ENCODE measurements at places on chromosomes 3 and 15. TPM values are rescaled to one million over a fixed set of nuclear protein-coding genes. Genes with fewer than 3 reads are reported as not detected.

DNA sequence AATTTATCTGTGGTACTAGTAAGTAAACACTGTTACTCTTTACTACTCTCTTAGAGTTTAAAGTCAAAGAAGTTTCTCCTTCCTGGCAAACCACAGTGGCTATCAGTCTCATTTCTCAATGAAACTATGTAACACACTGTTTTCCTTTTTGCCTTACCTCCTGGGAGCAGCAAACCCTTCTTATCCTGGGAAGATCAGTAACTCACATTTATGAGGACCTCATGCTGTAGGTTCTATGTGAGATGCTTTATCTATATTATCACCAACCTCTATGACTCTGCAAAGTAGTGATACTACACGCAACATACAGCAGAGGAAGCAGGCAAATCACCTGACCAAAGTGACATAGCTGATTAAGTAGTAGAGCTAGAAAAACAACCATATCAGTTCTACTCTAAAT lies 35.3 kb downstream of the PBRM1 start:
- no peak for DNase-seq
- no peak overlapping the region for H3K27ac ChIP-seq
- H3K4me3 ChIP-seq: no peak overlapping the region
- H3K27me3 ChIP-seq: no peaks in the 10 kb centered on the region

- no peaks in the 10 kb centered on the region for H3K4me1 ChIP-seq
- H3K27ac ChIP-seq: no peak overlapping the region
- no peak for DNase-seq
- H3K36me3 ChIP-seq: no peaks in the 10 kb centered on the region
These were observed 427.5 kb downstream of the TUSC7 start for GRCh38 chr3:117137065-117137464.

CHRFAM7A gene
- 3.2 TPM for total RNA-seq

- H3K36me3 ChIP-seq: no peaks in the 10 kb centered on the region
- H3K4me1 ChIP-seq: no peaks in the 10 kb centered on the region
These were observed 202.2 kb upstream of the ADAMTS9 start for GRCh38 chr3:64890006-64890405.

DNA sequence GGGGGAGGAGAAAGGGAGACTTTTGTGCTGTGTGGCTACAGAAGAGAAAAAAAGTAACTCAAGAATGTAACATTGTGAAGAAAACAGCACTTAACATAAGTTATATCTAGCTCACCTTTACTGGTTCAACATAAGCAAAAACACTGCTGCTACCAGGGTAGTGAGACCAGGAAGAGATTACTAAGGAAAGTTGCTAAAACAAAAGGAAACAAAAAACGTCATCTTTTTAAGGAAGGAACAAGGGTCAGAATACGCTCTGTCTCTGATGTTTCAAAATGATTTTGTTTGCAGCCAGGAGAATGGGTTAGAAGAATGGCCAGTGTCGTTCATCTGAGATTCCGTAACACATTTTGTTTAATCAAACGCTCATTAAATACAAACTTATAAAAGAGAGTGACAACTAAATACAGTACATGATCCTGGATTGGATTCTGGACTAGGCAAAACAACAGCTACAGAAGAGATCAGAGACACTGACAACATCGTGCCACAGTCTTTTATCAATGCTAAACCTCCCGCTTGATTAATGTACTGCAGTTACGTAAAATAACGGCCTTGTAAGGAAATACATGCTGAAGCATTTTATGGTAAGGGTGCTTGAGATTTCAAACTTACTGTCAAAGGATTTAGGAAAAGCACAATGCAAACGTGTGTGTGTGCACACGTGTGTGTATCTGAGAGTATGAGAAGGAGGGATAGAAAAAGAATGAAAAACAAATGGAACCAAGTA lies 67.7 kb downstream of the FOXP1 start:
- no peaks in the 10 kb centered on the region for H3K27me3 ChIP-seq
- DNase-seq: no peak
- H3K36me3 ChIP-seq: no peaks in the 10 kb centered on the region
- no peak overlapping the region for H3K4me3 ChIP-seq
- H3K4me1 ChIP-seq: no peaks in the 10 kb centered on the region

SKOR1 gene
- 2.0 TPM for total RNA-seq

GRCh38 chr3:111373861-111374260 lies 168.1 kb upstream of the CD96 start:
- no peak overlapping the region for H3K4me3 ChIP-seq
- no peaks in the 10 kb centered on the region for H3K27me3 ChIP-seq
- no peak for DNase-seq
- H3K36me3 ChIP-seq: no peaks in the 10 kb centered on the region
- H3K27ac ChIP-seq: no peak overlapping the region

- no peaks in the 10 kb centered on the region for H3K36me3 ChIP-seq
- DNase-seq: no peak
- no peak overlapping the region for H3K27ac ChIP-seq
- H3K27me3 ChIP-seq: no peaks in the 10 kb centered on the region
These were observed 55.4 kb downstream of the TMCC1 start for GRCh38 chr3:129838086-129838485.

DNA sequence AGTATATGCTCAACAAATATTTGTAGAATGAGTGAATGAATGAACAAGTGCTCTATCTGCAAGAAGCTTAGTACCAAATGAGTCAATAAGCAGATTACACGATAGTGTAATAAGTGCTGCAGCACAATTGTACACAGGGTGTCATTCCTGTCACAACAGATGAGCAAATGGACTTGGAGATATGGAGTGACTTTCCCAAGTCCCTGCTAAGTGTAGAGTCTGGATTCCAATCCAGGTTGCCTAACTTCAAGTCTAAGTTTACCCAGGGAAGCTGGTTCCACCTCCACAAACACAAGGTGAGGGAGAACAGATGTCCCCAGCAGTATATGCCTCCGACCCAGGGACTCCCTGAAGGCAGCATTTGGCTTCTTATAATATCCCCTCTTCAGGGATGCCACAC lies 77.7 kb upstream of the RAD18 start:
- no peak overlapping the region for H3K27ac ChIP-seq
- no peak for DNase-seq
- H3K4me3 ChIP-seq: no peak overlapping the region
- no peaks in the 10 kb centered on the region for H3K4me1 ChIP-seq
- no peaks in the 10 kb centered on the region for H3K36me3 ChIP-seq

LYZL4 gene
- total RNA-seq: not detected

- H3K4me1 ChIP-seq: no peaks in the 10 kb centered on the region
- no peak overlapping the region for H3K4me3 ChIP-seq
- no peaks in the 10 kb centered on the region for H3K36me3 ChIP-seq
- no peak for DNase-seq
- H3K27ac ChIP-seq: no peak overlapping the region
These were observed 462.9 kb upstream of the PROK2 start for GRCh38 chr3:72247645-72248388.

- H3K4me3 ChIP-seq: no peak overlapping the region
- no peaks in the 10 kb centered on the region for H3K36me3 ChIP-seq
- H3K27ac ChIP-seq: no peak overlapping the region
- no peaks in the 10 kb centered on the region for H3K4me1 ChIP-seq
- no peaks in the 10 kb centered on the region for H3K27me3 ChIP-seq
These were observed 104.5 kb downstream of the RARB start for GRCh38 chr3:25532431-25533162.

DNA sequence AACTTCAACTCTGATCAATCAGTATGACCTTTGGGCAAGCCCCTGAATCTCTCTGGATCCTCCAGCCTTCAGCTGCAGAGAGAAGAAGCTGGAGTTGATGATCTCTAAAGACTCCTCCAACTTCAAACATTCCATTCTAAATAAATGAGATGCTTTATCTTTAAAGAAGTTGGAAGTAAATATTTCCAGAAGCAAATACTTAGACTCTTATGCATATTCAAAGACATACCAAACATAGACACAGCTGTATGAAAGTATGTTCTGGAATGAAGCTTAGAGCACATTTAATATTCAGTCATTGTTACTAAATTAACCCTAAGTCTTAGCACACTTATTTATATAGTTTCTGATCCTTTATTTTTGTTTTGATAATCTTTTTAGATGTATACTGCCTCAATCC lies 77.6 kb upstream of the ACP3 start:
- H3K4me3 ChIP-seq: no peak overlapping the region
- H3K27ac ChIP-seq: no peak overlapping the region
- no peaks in the 10 kb centered on the region for H3K27me3 ChIP-seq
- no peak for DNase-seq

- H3K4me3 ChIP-seq: no peak overlapping the region
- H3K4me1 ChIP-seq: no peaks in the 10 kb centered on the region
- DNase-seq: no peak
- H3K27ac ChIP-seq: no peak overlapping the region
These were observed 47.3 kb upstream of the TCF12 start for GRCh38 chr15:56871185-56871584.

DNA sequence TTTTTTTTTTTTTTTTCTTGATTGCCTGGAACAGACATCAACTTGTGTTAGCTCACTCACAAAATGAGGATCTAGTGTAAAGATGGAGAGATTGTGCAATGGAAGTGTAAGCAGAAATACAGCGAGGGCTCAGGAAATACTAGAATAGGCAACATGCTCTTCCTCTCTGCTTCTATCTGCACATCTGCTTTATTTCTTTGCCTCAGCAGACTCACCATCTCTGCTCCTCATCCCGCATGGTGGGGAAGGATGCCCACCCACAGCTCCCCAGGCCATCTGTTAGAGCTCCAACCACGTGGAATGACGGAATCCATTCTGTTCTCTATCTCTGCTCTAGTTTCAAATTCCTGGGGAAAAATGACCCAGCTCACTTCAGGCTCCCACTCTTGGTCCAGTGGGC lies 128.0 kb upstream of the ADAMTS9 start:
- H3K36me3 ChIP-seq: no peaks in the 10 kb centered on the region
- H3K4me3 ChIP-seq: no peak overlapping the region
- H3K4me1 ChIP-seq: no peaks in the 10 kb centered on the region
- H3K27ac ChIP-seq: no peak overlapping the region
- DNase-seq: no peak
- no peaks in the 10 kb centered on the region for H3K27me3 ChIP-seq

- no peaks in the 10 kb centered on the region for H3K27me3 ChIP-seq
- no peak for DNase-seq
- no peaks in the 10 kb centered on the region for H3K4me1 ChIP-seq
- no peak overlapping the region for H3K27ac ChIP-seq
- peaks cover 13% of the 10 kb centered on the region for H3K36me3 ChIP-seq
These were observed 195.8 kb downstream of the PLCH1 start for GRCh38 chr3:155549087-155549486.

NAALADL2 gene
- total RNA-seq: 21.0 TPM

RBP2 gene
- 315 TPM for total RNA-seq

DNA sequence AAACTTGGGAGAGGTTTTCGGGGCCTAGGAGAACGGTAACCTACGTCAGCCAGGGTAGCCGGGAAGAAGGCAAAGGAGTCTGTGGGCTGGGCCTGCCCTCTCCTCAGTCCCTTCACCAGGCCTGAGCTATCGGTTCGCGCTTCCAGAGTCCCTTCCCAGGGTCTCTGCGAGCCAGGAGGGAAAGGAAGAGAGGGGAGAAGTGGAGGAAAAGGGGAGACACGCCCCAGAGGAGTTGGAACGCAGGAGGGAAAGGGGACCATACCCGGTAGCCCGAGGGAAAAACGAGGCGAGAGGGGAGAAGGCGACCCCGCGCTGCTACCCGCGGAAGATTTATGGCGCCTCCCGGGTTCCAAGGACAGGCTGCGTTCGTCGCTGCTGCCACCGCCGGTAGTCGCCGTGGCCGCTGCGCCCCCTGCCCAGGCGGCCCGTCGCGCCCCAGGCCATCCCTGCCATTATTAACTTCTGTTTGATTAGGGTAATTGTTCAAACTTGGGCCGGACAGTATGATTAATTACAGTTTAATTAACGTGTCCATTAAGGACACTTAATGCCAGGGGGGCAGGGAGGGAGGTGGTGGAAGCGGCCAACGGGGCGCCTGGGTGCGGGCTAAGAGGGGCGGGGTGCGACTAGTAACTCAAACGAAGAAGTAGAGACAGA lies 3.4 kb upstream of the SKOR1 start:
- H3K27me3 ChIP-seq: no peaks in the 10 kb centered on the region
- no peak overlapping the region for H3K4me3 ChIP-seq

DNA sequence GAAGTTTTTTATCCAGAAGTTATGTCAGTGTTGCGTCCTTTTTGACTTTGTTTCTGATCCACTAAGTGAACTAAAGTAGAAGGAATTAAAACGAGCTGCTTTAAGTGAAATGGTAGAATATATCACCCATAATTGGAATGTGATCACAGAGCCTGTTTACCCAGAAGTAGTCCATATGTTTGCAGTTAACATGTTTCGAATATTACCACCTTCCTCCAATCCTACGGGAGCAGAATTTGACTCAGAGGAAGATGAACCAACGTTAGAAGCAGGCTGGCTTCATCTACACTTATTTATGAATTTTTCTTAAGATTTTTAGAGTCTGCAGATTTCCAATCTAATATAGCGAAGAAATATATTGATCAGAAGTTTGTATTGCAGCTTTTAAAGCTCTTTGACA lies 57.6 kb downstream of the DNAH1 start:
- no peaks in the 10 kb centered on the region for H3K27me3 ChIP-seq
- no peak for DNase-seq
- H3K4me3 ChIP-seq: no peak overlapping the region
- H3K4me1 ChIP-seq: no peaks in the 10 kb centered on the region

DNA sequence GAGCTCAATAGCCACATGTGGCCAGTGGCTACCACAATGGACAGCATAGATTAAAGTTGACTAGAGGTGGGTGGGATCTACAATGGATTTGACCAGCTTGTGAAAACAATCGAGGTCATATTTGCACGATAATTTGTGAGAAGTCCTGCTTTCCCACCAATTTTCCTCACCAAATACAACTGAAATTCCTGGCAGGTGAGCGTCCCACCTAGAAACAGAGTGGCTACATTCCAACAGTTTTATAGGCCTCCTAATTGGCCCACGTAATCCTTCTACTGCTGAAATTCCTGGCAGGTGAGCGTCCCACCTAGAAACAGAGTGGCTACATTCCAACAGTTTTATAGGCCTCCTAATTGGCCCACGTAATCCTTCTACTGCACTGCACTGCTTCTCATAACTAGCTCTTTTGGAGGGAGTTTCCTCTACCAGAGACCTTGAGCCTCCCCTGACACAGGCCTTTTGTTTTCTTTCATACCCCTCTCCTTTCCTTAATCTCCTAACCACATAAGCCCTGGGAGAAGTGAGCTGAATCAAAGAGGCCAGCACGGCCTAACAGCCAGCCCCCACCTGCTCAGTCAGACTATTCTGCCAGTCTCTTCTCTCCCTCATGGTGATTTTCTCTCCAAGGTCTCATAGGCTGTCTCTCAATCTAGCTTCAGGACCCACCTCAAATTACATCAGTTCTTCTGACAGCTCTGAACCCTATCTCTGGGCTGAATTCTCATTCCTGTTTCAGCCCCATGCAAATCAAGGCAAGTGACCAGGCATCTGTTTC lies 80.2 kb downstream of the BFSP2 start:
- H3K4me3 ChIP-seq: no peak overlapping the region
- no peak overlapping the region for H3K27ac ChIP-seq
- no peaks in the 10 kb centered on the region for H3K36me3 ChIP-seq
- H3K4me1 ChIP-seq: no peaks in the 10 kb centered on the region
- no peak for DNase-seq
- H3K27me3 ChIP-seq: no peaks in the 10 kb centered on the region

SLC2A2 gene
- total RNA-seq: 78.0 TPM

CPNE4 gene
- 2.1 TPM for total RNA-seq

ZBTB47 gene
- total RNA-seq: 11.6 TPM

GRCh38 chr15:25829073-25829472 lies 34.1 kb downstream of the ATP10A start:
- no peaks in the 10 kb centered on the region for H3K36me3 ChIP-seq
- DNase-seq: no peak
- H3K4me1 ChIP-seq: no peaks in the 10 kb centered on the region
- no peak overlapping the region for H3K4me3 ChIP-seq
- no peaks in the 10 kb centered on the region for H3K27me3 ChIP-seq

PLSCR2 gene
- not detected for total RNA-seq

HYAL1 gene
- total RNA-seq: 5.0 TPM

SORD gene
- total RNA-seq: 8.8 TPM

IL17RD gene
- 3.4 TPM for total RNA-seq
